ENCODE measurements at places on chromosomes 2 and 18. TPM values are rescaled to one million over a fixed set of nuclear protein-coding genes. Genes with fewer than 3 reads are reported as not detected.
A peak's percentile ranks its signal among the peaks of the same experiment; 100 is the strongest.

DNA sequence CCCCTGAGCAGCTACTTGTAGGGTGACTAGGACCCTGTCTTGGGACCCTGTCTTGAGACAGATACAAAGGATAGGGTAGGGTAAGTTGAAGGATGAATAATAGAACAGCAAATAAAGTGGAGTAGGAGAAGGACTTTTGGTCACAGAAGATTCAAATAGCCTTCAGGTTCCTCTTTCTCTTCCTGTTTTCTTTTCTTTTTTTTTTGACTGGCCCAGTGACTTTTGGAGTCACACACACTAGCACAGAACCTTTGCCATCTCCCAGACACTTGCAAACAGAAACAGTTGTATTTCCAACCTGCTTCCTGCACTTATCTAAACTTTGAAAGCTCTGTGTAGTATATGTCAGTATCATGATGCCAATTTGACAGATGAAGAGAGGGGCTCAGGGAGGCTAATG is 108.2 kb downstream of the TDRD15 start:
- H3K27ac ChIP-seq = no peak overlapping the region
- H3K27me3 ChIP-seq = peaks cover 17% of the 10 kb centered on the region
- no peaks in the 10 kb centered on the region for H3K36me3 ChIP-seq
- DNase-seq = no peak
- H3K4me3 ChIP-seq = no peak overlapping the region

- peaks cover 8% of the 10 kb centered on the region for H3K36me3 ChIP-seq
- H3K4me3 ChIP-seq = no peak overlapping the region
- DNase-seq = peak; percentile 57
- H3K27me3 ChIP-seq = no peaks in the 10 kb centered on the region
- peaks cover 22% of the 10 kb centered on the region for H3K4me1 ChIP-seq
- H3K27ac ChIP-seq = no peak overlapping the region
Measured at GRCh38 chr2:69026691-69027459, 13.9 kb downstream of the ANTXR1 start.

GRCh38 chr2:217625557-217626169 is 377.1 kb downstream of the TNS1 start:
- peaks cover 82% of the 10 kb centered on the region for H3K4me1 ChIP-seq
- DNase-seq = no peak
- H3K27me3 ChIP-seq = no peaks in the 10 kb centered on the region
- no peak overlapping the region for H3K4me3 ChIP-seq
- H3K36me3 ChIP-seq = no peaks in the 10 kb centered on the region
- peak overlapping the region; percentile 10 for H3K27ac ChIP-seq

GRCh38 chr2:179483131-179483530 is 218.5 kb upstream of the SESTD1 start:
- H3K27ac ChIP-seq = no peak overlapping the region
- peaks cover 11% of the 10 kb centered on the region for H3K4me1 ChIP-seq
- no peak for DNase-seq
- H3K4me3 ChIP-seq = no peak overlapping the region

- H3K4me1 ChIP-seq = peaks cover 58% of the 10 kb centered on the region
- no peak for DNase-seq
- H3K36me3 ChIP-seq = peaks cover 1% of the 10 kb centered on the region
- H3K27ac ChIP-seq = peak overlapping the region; percentile 58
- no peak overlapping the region for H3K4me3 ChIP-seq
Measured at GRCh38 chr18:44786257-44786656, 105.6 kb downstream of the SETBP1 start.

DNA sequence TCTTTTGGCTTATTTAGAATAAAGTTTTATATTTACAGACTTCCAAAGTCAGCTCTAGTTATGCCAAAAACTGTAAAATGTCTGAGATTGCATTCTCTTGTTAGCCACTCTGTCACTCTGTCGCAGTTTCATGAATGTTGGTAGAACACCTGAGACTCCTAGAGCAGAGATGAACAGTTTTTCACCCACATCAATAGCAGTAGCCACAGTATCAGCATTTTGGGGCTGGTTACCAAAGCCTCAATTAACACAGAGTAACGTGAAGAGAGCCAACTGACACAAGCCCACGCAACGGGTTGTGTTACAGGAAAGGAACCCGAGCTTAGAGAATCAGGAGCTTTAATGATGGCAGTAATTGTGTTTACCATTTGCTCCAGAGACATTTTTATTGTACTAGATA is 443.0 kb upstream of the SLC39A10 start:
- H3K36me3 ChIP-seq = no peaks in the 10 kb centered on the region
- no peak for DNase-seq

DNA sequence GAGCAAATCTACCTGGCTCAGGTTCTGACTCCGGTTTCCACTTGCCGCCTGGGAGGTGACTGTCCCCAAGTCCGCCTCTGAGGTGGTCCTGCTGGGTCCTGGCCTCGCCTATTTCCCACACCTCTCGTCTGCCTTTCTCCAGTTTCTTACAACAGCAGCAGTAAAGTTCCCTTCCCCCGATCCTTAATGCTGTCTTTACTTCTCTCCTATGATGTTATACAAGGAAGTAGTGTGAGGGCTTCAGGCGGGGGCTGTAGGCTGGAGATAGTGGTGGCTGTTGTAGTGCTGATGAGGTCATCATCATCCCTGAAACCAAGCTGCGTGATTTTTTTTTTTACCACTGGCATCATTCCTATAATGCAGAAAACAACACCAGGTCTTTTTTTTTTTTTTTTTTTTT is 18.9 kb downstream of the TGIF1 start:
- no peak overlapping the region for H3K27ac ChIP-seq
- no peak for DNase-seq
- no peaks in the 10 kb centered on the region for H3K27me3 ChIP-seq
- H3K4me1 ChIP-seq = peaks cover 14% of the 10 kb centered on the region
- H3K4me3 ChIP-seq = no peak overlapping the region
- peaks cover 1% of the 10 kb centered on the region for H3K36me3 ChIP-seq

DNA sequence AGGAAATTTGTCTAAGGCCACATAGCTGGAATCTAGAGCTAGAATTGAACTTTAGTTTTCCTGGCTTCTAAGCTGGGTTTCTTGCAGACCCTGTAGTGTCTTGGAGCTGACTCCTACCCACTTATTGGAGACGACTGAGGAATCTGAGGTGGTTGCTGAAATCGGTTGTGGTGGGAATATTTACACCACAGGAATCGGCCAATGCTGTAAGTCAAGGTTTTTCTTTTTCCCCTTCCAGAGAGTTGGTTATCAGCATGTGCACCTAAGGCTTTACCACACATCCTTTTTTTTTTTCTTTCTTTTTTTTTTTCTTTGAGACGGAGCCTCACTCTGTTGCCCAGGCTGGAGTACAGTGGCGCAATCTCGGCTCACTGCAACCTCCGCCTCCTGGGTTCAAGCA is 9.4 kb downstream of the CABLES1 start:
- H3K4me3 ChIP-seq = no peak overlapping the region
- peak overlapping the region; percentile 98 for H3K27ac ChIP-seq
- DNase-seq = no peak
- H3K36me3 ChIP-seq = peaks cover 3% of the 10 kb centered on the region

GRCh38 chr2:48905696-48906095 is 150.2 kb upstream of the LHCGR start:
- no peak overlapping the region for H3K4me3 ChIP-seq
- no peak for DNase-seq
- H3K27me3 ChIP-seq = peaks cover 2% of the 10 kb centered on the region
- H3K27ac ChIP-seq = no peak overlapping the region
- H3K36me3 ChIP-seq = no peaks in the 10 kb centered on the region

- peaks cover 3% of the 10 kb centered on the region for H3K4me1 ChIP-seq
- peaks cover 46% of the 10 kb centered on the region for H3K27me3 ChIP-seq
- H3K36me3 ChIP-seq = no peaks in the 10 kb centered on the region
- H3K27ac ChIP-seq = no peak overlapping the region
- H3K4me3 ChIP-seq = no peak overlapping the region
Measured at GRCh38 chr2:10709290-10709939, 12.0 kb upstream of the ATP6V1C2 start.

- no peaks in the 10 kb centered on the region for H3K36me3 ChIP-seq
- no peak overlapping the region for H3K27ac ChIP-seq
- no peak overlapping the region for H3K4me3 ChIP-seq
- no peaks in the 10 kb centered on the region for H3K4me1 ChIP-seq
- peaks cover 24% of the 10 kb centered on the region for H3K27me3 ChIP-seq
- no peak for DNase-seq
Measured at GRCh38 chr2:162768656-162769055, 69.9 kb downstream of the KCNH7 start.

DNA sequence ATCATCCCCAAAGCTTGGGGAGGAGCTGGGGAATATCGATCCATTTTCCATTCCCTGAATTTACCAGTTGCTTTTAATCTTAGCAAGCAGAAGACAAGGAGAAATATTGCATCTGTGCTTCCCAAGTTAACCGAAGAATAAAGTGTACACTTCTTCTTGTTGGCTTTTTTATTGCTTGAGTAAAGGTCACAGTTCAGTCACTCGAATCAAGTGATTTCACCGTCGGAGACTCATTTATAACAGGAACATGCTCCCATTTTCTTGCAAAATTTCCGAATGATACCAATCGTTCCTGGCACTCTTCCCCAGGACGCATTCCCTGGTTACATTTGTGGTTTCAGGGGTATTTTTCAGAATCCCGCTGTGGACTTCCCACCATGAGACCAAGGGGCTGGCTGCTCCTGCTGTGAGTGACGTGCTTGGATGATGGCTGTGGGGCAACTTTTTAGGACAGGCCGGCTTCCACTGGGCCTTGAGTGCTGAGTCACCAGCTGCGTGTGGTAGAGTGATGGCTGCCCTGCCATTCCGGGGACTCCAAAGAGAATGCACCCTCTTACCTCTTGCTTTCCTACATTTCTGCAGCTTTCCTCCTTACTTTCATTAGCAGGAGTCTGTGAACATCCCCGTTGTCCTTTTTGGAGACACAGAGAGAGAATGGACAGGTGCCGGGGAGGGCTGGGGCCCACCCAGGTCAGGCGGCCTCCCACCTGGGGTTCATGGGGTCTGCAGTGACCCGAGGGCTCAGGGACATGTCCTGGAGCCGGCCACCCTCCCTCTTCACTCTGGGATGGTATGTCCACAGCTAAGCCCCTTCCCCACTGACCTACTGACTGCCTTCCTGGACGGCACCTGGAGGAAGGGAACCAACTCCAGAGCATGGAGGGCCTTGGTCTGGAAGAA is 60.7 kb upstream of the HDAC4 start:
- H3K4me3 ChIP-seq = no peak overlapping the region
- H3K27me3 ChIP-seq = peaks cover 8% of the 10 kb centered on the region
- H3K4me1 ChIP-seq = peaks cover 22% of the 10 kb centered on the region
- H3K36me3 ChIP-seq = no peaks in the 10 kb centered on the region

- no peak overlapping the region for H3K4me3 ChIP-seq
- no peak overlapping the region for H3K27ac ChIP-seq
- H3K27me3 ChIP-seq = no peaks in the 10 kb centered on the region
- H3K36me3 ChIP-seq = peaks cover 16% of the 10 kb centered on the region
- no peak for DNase-seq
- peaks cover 7% of the 10 kb centered on the region for H3K4me1 ChIP-seq
Measured at GRCh38 chr2:169743549-169743948, 9.9 kb downstream of the KLHL23 start.

GRCh38 chr2:236986524-236987330 is 99.0 kb upstream of the COPS8 start:
- H3K4me1 ChIP-seq = no peaks in the 10 kb centered on the region
- peaks cover 7% of the 10 kb centered on the region for H3K36me3 ChIP-seq
- H3K27ac ChIP-seq = no peak overlapping the region
- H3K27me3 ChIP-seq = peaks cover 6% of the 10 kb centered on the region
- no peak overlapping the region for H3K4me3 ChIP-seq

GRCh38 chr2:181163139-181163538 is 182.7 kb downstream of the UBE2E3 start:
- DNase-seq = no peak
- H3K27me3 ChIP-seq = no peaks in the 10 kb centered on the region
- H3K27ac ChIP-seq = no peak overlapping the region
- no peak overlapping the region for H3K4me3 ChIP-seq
- no peaks in the 10 kb centered on the region for H3K4me1 ChIP-seq

DNA sequence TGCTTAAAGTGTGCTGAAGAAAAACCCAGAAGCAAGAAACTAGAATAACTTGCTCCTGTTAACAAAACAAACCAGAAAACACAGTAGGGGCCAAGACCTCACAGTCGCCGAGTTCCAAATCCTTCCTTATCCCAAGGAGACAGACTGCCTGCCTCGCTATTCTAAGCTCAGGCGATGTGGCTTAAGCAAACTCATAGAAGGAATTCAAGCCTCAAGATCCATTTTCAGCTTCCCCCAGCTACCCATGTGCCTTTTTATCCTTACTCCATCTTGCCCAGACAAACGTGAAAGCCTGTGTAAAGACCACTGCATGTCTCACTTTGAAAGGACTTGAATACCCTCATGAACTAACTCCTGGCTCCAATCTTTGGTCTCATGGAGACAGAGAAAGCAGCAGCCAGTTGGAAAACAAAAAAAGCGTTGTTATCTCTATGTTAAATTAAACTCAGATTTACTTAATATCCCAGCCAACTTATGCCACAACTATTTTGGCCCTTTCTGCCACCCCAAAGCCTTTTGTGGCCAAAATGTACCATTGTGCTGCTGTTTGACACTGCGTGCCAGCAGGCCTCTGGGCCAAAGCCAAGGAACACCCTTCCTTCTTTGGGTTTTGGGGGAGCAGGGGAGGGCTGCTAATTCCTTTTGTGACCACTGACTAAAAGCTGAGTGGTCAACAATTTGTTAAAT is 123.2 kb upstream of the FZD5 start:
- no peaks in the 10 kb centered on the region for H3K27me3 ChIP-seq
- DNase-seq = no peak
- peaks cover 1% of the 10 kb centered on the region for H3K36me3 ChIP-seq
- peak overlapping the region; percentile 32 for H3K27ac ChIP-seq
- no peak overlapping the region for H3K4me3 ChIP-seq

- DNase-seq = no peak
- H3K27ac ChIP-seq = no peak overlapping the region
- no peaks in the 10 kb centered on the region for H3K36me3 ChIP-seq
- H3K27me3 ChIP-seq = no peaks in the 10 kb centered on the region
- H3K4me3 ChIP-seq = no peak overlapping the region
- peaks cover 34% of the 10 kb centered on the region for H3K4me1 ChIP-seq
Measured at GRCh38 chr18:25873833-25874232, 216.6 kb downstream of the SS18 start.

DNA sequence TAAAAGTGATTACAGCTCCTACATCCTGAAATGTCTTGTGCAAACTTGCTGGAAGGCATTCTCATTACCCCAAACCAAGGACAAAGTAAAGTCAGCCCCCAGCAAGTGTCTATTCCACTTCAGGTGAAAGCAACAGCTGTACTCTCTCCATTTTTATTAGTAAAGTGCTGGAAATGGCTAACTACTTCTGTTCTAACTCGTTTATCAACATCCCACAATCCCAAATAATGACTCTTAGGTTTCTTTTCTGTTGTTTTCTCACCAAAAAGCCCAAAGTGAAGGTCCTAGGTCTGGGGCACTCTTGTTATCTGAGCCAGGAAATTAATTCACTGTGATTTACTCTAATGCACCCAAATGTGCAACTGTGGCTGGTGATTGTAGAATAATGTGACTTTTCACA is 105.7 kb downstream of the LRRC30 start:
- no peak overlapping the region for H3K4me3 ChIP-seq
- DNase-seq = no peak
- peaks cover 9% of the 10 kb centered on the region for H3K27me3 ChIP-seq

GRCh38 chr2:236342951-236343350 is 78.7 kb upstream of the ASB18 start:
- peaks cover 8% of the 10 kb centered on the region for H3K4me1 ChIP-seq
- H3K36me3 ChIP-seq = no peaks in the 10 kb centered on the region
- H3K4me3 ChIP-seq = no peak overlapping the region
- H3K27me3 ChIP-seq = no peaks in the 10 kb centered on the region
- H3K27ac ChIP-seq = no peak overlapping the region
- DNase-seq = no peak

NYAP2 gene
- total RNA-seq = not detected

SPP2 gene
- not detected for total RNA-seq

KATNAL2 gene
- total RNA-seq = 9.3 TPM

VWC2L gene
- not detected for total RNA-seq

RUFY4 gene
- total RNA-seq = not detected

SFT2D3 gene
- total RNA-seq = 7.1 TPM

SERPINB3 gene
- total RNA-seq = not detected

SIX3 gene
- total RNA-seq = not detected

CD8A gene
- not detected for total RNA-seq

GAD1 gene
- not detected for total RNA-seq

DQX1 gene
- total RNA-seq = not detected

LYG2 gene
- total RNA-seq = not detected
